AML-193 (cell line): ENCODE measurements at places on chromosomes 5 and 9.
A peak's percentile ranks its signal among the peaks of the same experiment; 100 is the strongest.

- no peak for DNase-seq
Observed at GRCh38 chr9:15468145-15468544, 42.6 kb downstream of the PSIP1 start.

- no peak for DNase-seq
Observed at GRCh38 chr9:33906769-33907168, 89.8 kb downstream of the UBE2R2 start.

GRCh38 chr9:33220681-33221567 is 19.0 kb upstream of the SPINK4 start:
- DNase-seq, result peak; percentile 14

- DNase-seq, result no peak
Observed at GRCh38 chr5:172753101-172753500, 17.9 kb downstream of the DUSP1 start.

- no peak for DNase-seq
Observed at GRCh38 chr5:156591631-156592030, 258.5 kb upstream of the PPP1R2B start.

- no peak for DNase-seq
Observed at GRCh38 chr9:119556129-119556875, 187.1 kb upstream of the BRINP1 start.

- no peak for DNase-seq
Observed at GRCh38 chr9:70112981-70113380, 69.3 kb downstream of the MAMDC2 start.

DNA sequence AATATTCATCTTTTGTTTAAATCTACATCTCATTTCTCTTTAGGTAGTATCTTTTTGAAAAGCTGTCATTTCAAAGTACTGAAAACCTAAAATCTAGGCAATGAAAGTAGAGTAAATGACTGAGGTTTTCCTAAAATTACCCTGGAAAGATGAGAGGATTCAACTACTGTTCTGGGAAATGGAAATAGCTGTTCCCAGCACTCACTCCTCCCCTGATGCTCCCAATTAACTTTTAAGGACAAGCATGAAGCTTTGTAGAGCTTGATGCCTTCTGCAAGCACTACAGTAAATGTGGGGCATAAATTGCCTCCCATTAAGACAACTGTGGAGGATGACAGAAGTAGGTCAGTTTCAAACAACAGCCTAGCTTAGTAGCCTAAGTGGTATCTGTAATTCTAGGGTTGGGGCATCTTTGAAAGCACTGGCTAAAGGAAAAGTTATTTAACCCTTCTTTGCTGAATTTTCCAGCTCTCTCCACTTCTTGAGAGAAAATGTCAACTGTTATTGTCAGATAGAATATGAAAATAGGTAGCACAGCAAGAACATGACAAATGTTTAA is 100.2 kb upstream of the GNA14 start:
- no peak for DNase-seq

GRCh38 chr9:35680331-35681105 is 6.8 kb downstream of the CA9 start:
- DNase-seq, result no peak

DNA sequence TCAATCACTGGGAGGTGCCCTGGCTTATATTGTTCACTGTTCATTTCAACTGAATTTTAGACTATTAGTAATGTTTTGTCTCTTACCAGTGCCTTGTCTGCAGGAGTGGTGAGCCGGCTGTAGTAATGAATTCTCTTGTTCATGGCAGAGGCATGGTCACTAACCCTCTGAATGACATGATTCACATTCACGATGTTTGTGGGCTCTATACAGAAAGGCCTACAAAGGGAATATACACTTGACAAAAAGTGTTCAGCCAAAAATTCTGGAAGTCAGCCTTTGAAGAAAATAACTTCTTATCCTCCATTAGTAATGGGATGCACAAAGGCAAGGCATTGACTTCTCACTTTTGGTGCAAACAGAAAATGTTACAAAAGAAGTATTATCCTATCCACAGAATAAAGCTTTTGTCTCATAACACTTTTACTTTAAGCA is 39.6 kb downstream of the SLC38A9 start:
- no peak for DNase-seq

DNA sequence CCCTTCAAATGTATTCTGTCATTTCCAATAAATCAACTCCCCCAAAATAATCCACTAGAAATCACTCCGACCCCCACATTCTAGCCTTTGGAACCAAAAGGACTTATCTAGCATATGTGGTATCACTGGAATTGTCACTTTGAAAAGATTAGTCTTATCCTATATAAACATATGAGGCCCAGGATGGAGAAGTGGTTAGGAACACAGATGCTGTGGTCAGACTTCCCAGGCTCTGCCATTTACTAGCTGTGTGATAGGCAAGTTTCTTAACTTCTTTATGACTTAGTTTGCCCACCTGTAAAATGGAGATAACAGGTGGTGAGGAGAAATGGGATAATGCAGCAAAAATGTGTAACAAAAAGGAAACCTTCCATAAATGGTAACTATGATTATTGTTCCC is 62.0 kb upstream of the GLRX start:
- no peak for DNase-seq

DNA sequence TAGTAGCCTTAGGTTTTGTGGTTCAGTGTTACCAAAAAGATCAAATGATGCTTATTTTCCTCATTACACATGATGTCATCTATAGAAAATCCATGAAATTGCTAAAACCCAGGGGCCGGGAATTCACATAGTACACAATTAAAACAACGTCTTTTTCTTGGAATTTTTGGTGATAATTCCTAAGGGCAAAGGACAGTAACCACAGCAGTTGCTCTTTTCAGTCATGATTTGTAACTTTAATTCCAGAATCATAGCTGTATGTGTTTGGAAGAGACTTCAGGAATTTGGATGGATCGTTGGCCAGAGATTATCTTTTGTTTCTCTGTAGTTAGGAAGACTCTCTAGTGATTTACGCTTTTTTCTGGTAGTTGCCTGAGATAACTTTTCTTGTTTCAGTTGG is 748.7 kb downstream of the TLE4 start:
- DNase-seq, result no peak
